ENCODE measurements at places on chromosomes 4 and X. TPM values are rescaled to one million over a fixed set of nuclear protein-coding genes. Genes with fewer than 3 reads are reported as not detected.
A peak's percentile ranks its signal among the peaks of the same experiment; 100 is the strongest.

DNA sequence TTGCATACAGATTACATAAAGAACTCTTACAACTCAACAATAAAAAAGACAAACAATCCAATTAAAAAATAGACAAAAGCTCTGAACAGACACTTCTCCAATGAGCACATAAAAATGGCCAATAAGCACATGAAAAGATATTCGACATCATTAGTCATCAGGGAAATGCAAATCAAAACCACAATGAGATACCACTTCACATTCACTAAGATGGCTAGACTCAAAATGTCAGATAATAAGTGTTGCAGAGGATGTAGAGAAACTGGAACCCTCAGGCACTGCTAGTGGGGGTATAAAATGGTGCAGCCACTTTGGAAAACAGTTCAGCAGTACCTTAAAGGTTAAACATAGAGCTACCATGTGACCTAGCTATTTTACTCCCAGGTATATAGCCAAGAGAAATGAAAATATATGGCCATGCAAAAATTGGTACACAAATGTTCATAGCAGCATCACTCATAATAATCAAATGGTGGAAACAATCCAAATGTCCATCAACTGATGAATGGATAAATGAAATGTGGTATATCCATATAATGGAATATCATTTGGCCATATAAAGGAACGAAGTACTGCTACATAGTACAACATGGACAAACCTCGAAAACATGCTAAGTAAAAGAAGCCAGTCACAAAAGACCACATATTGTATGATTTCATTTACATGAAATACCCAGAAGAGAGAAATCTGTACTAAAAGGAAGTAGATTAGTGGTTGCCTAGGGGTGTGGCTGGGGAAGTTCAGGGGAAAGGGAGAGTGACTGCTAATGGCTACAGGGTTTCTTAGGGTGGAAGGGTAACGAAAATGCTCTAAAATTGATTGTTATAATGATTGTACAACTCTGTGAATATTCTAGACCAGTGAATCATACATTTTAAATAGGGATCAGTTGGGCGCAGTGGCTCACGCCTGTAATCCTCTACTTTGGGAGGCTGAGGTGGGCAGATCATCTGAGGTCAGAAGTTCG is 29.4 kb downstream of the SASH3 start:
- no peak overlapping the region for H3K27ac ChIP-seq
- H3K4me3 ChIP-seq = no peak overlapping the region
- H3K36me3 ChIP-seq = peaks cover 4% of the 10 kb centered on the region
- no peak for DNase-seq

GRCh38 chr4:128700659-128701350 is 108.7 kb upstream of the JADE1 start:
- H3K4me3 ChIP-seq = no peak overlapping the region
- H3K27ac ChIP-seq = no peak overlapping the region
- DNase-seq = no peak
- H3K36me3 ChIP-seq = no peaks in the 10 kb centered on the region
- H3K27me3 ChIP-seq = no peaks in the 10 kb centered on the region
- H3K4me1 ChIP-seq = no peaks in the 10 kb centered on the region

GRCh38 chr4:186798951-186799659 is 75.4 kb upstream of the FAT1 start:
- no peaks in the 10 kb centered on the region for H3K36me3 ChIP-seq
- H3K4me1 ChIP-seq = no peaks in the 10 kb centered on the region
- DNase-seq = no peak
- H3K27ac ChIP-seq = no peak overlapping the region
- no peak overlapping the region for H3K4me3 ChIP-seq

MEPE gene
- total RNA-seq = not detected

DNA sequence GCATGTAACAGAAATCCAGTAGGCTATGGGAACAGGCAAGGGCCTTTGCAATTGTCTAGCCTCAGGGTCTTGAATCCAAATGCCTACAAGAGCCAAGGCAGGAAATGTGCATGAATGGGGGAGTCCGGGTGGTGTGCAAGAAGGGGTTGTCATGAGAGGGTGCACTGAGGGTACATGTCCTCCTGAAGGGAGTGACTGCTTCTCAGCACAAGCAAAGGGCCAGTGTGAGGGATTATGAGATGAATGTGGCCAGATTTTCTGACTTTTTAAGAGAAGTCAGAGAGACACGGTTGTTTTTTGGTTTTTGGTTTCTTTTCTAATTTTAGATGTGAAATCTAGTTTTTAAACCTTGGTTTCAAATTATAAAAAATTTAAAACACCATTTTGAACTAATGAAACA is 76.5 kb upstream of the LSM6 start:
- H3K27ac ChIP-seq = no peak overlapping the region
- H3K4me1 ChIP-seq = no peaks in the 10 kb centered on the region
- H3K36me3 ChIP-seq = no peaks in the 10 kb centered on the region

- no peaks in the 10 kb centered on the region for H3K36me3 ChIP-seq
- no peak for DNase-seq
- no peaks in the 10 kb centered on the region for H3K4me1 ChIP-seq
- no peaks in the 10 kb centered on the region for H3K27me3 ChIP-seq
- no peak overlapping the region for H3K4me3 ChIP-seq
Measured at GRCh38 chrX:55120761-55121358, 32.0 kb downstream of the PAGE2 start.

GRCh38 chr4:623914-624566 is 1.3 kb upstream of the PDE6B start:
- H3K27ac ChIP-seq = no peak overlapping the region
- H3K36me3 ChIP-seq = no peaks in the 10 kb centered on the region
- H3K4me1 ChIP-seq = no peaks in the 10 kb centered on the region
- H3K4me3 ChIP-seq = no peak overlapping the region

- DNase-seq = no peak
- no peaks in the 10 kb centered on the region for H3K27me3 ChIP-seq
- no peak overlapping the region for H3K4me3 ChIP-seq
- H3K27ac ChIP-seq = no peak overlapping the region
Measured at GRCh38 chrX:72373136-72373535, 67.4 kb upstream of the CITED1 start.

SOWAHB gene
- total RNA-seq = 6.5 TPM

SYTL5 gene
- not detected for total RNA-seq

GRCh38 chr4:57682275-57682674 is 572.1 kb upstream of the IGFBP7 start:
- no peaks in the 10 kb centered on the region for H3K4me1 ChIP-seq
- no peak overlapping the region for H3K4me3 ChIP-seq
- no peak for DNase-seq
- no peak overlapping the region for H3K27ac ChIP-seq
- no peaks in the 10 kb centered on the region for H3K36me3 ChIP-seq

MAGEA10 gene
- not detected for total RNA-seq

DNA sequence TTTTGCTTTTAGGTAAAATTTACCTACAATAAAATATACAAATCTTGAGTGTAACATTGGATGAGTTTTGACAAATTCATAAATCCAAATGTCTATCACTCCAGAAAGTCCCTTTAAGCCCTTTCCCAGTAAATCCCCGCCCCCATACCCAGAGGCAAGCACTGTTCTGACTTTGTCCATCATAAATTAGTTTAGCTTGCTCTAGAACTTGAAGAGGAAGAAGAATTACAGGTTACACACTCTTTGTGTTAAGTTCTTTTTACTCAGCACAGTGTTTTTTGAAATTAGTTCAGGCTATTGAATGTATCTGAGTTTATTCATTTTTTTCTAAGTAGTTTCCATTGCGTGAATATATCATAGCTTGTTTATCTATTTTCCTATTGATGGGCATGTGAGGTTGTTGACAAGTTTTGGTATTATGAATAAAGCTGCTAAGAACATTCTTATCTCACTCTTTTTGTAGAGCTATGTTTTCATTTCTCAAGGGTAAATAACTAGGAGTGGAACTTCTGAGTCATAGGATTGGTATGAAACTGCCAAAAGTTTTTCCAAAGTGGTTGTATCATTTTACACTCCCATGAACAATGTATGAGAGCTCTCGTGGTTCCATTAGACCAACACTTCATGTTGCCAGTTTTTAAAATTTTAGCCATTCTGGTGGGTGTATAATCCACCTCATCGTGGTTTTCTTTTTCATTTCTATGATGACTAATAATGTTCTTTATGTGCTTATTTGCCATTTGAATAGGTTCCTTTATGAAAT is 22.4 kb upstream of the HPSE start:
- no peak overlapping the region for H3K4me3 ChIP-seq
- DNase-seq = no peak
- H3K4me1 ChIP-seq = no peaks in the 10 kb centered on the region
- peak overlapping the region; percentile 35 for H3K27ac ChIP-seq
- no peaks in the 10 kb centered on the region for H3K27me3 ChIP-seq
- no peaks in the 10 kb centered on the region for H3K36me3 ChIP-seq

DNA sequence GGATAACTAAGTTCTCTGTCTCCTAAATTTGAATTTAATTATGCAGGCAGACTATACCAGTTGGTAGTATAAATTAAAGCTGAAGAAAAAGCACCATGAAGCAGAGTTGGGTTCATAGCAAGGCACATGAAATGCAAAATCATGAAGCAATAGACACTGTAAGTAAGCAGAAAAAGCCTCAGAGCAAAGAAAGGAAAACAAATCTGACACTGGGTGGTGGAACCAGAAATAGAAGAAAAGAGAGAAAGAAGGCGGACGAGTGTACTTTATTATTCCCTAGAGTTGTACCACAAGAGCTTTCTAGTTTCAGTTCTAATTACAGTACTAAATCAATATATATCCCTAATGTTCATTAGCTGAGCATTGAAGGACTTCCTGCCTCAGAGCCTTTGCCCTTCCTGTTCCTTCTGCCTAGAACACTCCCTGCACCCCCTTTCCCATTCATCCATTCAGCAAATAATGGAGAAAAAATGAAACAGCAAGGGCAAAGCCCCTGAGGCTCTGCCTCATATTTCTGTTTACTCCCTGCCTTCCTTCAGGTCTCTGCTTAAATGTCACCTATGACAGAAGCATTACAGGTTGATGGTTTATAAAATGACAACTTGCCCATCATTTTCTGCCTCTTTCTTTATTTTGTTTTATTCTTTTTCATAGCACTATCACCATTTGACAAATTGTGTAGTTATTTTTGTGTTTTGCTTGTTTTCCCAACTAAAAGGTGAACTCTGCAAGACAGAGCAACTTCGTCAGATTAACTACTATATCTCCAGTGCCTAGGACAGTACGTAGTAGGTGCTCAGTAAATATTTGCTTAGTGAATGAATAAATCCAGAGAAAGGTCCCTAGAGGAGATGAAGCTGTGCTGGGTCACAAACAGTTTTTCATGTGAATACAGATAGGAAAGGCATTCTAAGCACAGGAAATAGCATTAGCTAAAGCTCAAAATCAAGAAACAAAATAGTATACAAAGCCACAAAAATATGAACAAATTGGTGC is 154.0 kb upstream of the RASGEF1B start:
- no peak overlapping the region for H3K4me3 ChIP-seq
- no peak overlapping the region for H3K27ac ChIP-seq
- DNase-seq = no peak
- no peaks in the 10 kb centered on the region for H3K4me1 ChIP-seq
- H3K27me3 ChIP-seq = no peaks in the 10 kb centered on the region

GRCh38 chr4:103664436-103665075 is 55.2 kb downstream of the TACR3 start:
- no peaks in the 10 kb centered on the region for H3K4me1 ChIP-seq
- H3K36me3 ChIP-seq = no peaks in the 10 kb centered on the region
- no peaks in the 10 kb centered on the region for H3K27me3 ChIP-seq

DNA sequence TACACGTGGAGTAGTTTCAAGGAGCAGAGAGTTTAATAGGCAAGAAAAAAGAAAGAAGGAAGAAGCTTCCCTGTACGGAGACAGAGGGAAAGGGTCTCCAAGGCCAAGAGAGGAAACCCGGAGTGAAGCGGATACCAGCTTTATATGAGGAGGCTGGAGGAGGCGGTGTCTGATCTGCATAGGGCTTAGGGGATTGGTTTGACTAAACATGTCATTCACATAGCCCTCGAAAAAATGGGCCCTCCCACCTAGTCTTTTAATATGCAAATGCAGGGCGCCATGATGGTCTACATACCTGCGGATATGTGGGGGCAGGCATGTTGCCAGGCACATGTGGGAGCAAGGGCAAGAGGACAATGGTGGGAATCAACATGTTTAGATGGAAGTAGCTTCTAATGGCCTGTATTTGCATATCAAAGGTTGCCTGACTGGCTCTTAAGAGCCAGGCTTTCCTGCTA is 103.1 kb upstream of the UGT8 start:
- H3K4me3 ChIP-seq = no peak overlapping the region
- no peak for DNase-seq
- no peaks in the 10 kb centered on the region for H3K36me3 ChIP-seq
- H3K4me1 ChIP-seq = no peaks in the 10 kb centered on the region
- no peaks in the 10 kb centered on the region for H3K27me3 ChIP-seq

- no peak overlapping the region for H3K27ac ChIP-seq
- H3K4me1 ChIP-seq = no peaks in the 10 kb centered on the region
- no peaks in the 10 kb centered on the region for H3K36me3 ChIP-seq
- DNase-seq = no peak
- no peak overlapping the region for H3K4me3 ChIP-seq
Measured at GRCh38 chr4:46830971-46831454, 78.0 kb downstream of the COX7B2 start.

All from ascending aorta (tissue), 2 donors.